Activated CD8-positive, alpha-beta T cell treated with anti-CD3 and anti-CD28 coated beads, Interleukin-2, amount 10 ng/mL, durations not matched to agents 7 days and 5 days (primary cell): ENCODE measurements at places on chromosomes 3 and 15. TPM values are rescaled to one million over a fixed set of nuclear protein-coding genes. Genes with fewer than 3 reads are reported as not detected.
A peak's percentile ranks its signal among the peaks of the same experiment; 100 is the strongest.

The EPHB1 gene
- 1.4 TPM for total RNA-seq

The ARL14 gene
- not detected for total RNA-seq

- peaks cover 6% of the 10 kb centered on the region for H3K27me3 ChIP-seq
- no peak overlapping the region for H3K4me3 ChIP-seq
- no peak for DNase-seq
- H3K27ac ChIP-seq: no peak overlapping the region
- H3K4me1 ChIP-seq: no peaks in the 10 kb centered on the region
- no peaks in the 10 kb centered on the region for H3K36me3 ChIP-seq
Observed at GRCh38 chr3:171815973-171816595, 5.8 kb upstream of the PLD1 start.

- H3K27ac ChIP-seq: no peak overlapping the region
- peaks cover 3% of the 10 kb centered on the region for H3K4me1 ChIP-seq
- no peaks in the 10 kb centered on the region for H3K36me3 ChIP-seq
- no peaks in the 10 kb centered on the region for H3K27me3 ChIP-seq
- H3K4me3 ChIP-seq: no peak overlapping the region
Observed at GRCh38 chr3:143465666-143466065, 346.1 kb downstream of the CHST2 start.

DNA sequence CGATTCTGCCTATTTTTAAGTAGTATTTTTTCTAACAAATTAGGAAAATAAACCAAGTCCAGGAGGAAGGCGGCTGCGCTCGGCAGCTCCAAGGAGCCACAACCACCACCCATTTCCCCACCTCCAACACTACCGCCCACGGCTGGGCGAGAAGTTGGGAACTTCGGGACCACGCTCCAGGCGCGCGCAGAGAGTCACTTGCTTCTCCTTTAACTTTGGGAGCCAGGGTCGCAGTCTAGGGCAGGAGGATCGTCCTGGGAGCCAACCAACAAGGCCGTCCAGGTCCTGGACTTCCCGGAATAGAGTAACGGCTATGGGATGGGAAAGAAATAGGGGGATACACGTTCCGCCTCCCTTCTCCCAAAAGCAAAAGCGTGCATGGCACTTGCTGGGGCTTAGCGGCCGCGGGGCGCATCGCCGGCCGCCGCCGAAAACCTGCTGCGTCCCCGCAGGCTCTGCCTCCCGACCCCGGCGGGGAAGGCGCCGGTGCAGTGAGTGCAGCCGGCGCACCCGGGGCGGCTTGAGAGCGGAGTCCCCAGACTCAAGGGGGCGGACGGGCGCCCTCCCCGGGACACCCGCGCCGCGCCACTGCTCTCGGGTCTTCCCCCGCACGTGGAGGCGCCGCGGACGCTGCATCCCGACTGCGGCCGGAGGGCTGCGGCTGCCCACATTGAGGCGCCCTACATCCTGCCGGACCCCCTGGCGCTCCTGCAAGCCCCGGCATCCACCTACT is 699 bp downstream of the MEGF11 start:
- peak overlapping the region; percentile 48 for H3K4me3 ChIP-seq
- no peak overlapping the region for H3K27ac ChIP-seq
- H3K27me3 ChIP-seq: peaks cover 75% of the 10 kb centered on the region
- peak; percentile 23 for DNase-seq
- H3K36me3 ChIP-seq: peaks cover 3% of the 10 kb centered on the region
- peaks cover 29% of the 10 kb centered on the region for H3K4me1 ChIP-seq

- H3K27me3 ChIP-seq: no peaks in the 10 kb centered on the region
- no peak overlapping the region for H3K4me3 ChIP-seq
- no peaks in the 10 kb centered on the region for H3K4me1 ChIP-seq
- no peak overlapping the region for H3K27ac ChIP-seq
- no peak for DNase-seq
Observed at GRCh38 chr3:161508852-161509477, 12.4 kb downstream of the OTOL1 start.

GRCh38 chr3:27885641-27886040 is 163.5 kb upstream of the EOMES start:
- no peak overlapping the region for H3K27ac ChIP-seq
- no peaks in the 10 kb centered on the region for H3K27me3 ChIP-seq
- H3K36me3 ChIP-seq: no peaks in the 10 kb centered on the region
- H3K4me3 ChIP-seq: no peak overlapping the region
- H3K4me1 ChIP-seq: peaks cover 19% of the 10 kb centered on the region

- no peak for DNase-seq
- no peaks in the 10 kb centered on the region for H3K36me3 ChIP-seq
- H3K4me1 ChIP-seq: peaks cover 9% of the 10 kb centered on the region
- peaks cover 5% of the 10 kb centered on the region for H3K27me3 ChIP-seq
Observed at GRCh38 chr3:156583469-156583868, 28.6 kb upstream of the SSR3 start.

DNA sequence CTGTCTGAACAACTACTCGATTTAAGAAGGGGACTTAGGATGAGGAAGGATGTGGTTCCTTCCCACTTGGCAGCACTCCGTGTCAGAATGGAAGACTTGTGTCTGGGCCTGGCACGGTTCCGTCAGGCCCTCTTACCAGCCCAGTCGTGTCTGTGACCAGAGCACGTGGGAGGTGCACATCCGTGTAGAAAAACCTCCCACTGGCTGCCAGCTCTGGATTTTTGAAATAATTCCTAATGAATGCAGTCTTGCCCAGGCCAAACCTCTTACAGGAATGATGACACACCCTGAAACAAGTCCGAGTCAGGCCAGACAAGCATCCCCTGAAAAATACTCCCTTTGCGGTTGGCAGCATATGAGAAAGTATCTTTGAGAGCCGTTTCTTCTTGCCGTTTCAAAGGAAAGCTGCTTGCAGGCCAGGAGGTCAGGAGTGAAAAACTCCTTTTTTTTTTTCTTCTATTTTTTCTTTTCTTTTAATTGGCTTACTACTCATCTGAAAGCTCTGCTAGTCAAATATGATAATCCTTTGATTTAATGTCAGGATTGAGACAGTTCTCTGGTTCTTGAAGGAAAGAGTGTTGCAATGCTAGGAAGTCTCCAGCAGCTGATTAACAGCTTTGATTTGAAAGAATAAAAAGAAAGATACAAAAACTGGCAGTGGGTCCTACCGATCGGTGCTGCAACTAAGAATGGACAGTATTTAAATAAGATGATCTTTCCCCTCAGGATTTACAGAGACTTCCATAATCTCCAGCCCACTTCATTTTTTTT is 19.8 kb downstream of the IL1RAP start:
- DNase-seq: no peak
- H3K27ac ChIP-seq: no peak overlapping the region
- peaks cover 15% of the 10 kb centered on the region for H3K36me3 ChIP-seq
- H3K4me1 ChIP-seq: peaks cover 5% of the 10 kb centered on the region
- no peaks in the 10 kb centered on the region for H3K27me3 ChIP-seq
- H3K4me3 ChIP-seq: no peak overlapping the region

DNA sequence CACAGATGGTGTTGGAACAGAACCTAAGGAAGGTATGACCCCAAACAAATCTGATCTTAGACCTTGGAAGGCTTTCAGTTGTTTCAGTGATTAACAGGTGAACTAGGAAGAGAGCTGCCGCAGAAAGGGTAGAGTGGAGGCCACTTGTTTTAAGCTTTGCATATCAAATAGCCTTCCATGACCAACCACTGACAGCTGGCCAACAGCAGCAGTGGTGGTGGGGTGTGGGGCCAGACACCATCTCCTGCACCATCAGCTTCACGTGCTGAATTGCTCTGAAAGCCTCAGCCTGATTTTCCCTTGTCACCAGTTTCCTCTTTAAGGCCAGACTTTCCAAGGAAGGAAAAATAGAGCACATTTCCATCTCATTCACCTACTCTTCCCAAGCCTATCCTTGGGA is 16.6 kb upstream of the OSBPL11 start:
- H3K4me1 ChIP-seq: no peaks in the 10 kb centered on the region
- peaks cover 4% of the 10 kb centered on the region for H3K27me3 ChIP-seq
- no peak overlapping the region for H3K27ac ChIP-seq
- H3K4me3 ChIP-seq: no peak overlapping the region
- no peak for DNase-seq
- H3K36me3 ChIP-seq: no peaks in the 10 kb centered on the region

- no peaks in the 10 kb centered on the region for H3K4me1 ChIP-seq
- H3K4me3 ChIP-seq: no peak overlapping the region
- H3K36me3 ChIP-seq: no peaks in the 10 kb centered on the region
Observed at GRCh38 chr3:117600666-117601065, 891.1 kb downstream of the TUSC7 start.

DNA sequence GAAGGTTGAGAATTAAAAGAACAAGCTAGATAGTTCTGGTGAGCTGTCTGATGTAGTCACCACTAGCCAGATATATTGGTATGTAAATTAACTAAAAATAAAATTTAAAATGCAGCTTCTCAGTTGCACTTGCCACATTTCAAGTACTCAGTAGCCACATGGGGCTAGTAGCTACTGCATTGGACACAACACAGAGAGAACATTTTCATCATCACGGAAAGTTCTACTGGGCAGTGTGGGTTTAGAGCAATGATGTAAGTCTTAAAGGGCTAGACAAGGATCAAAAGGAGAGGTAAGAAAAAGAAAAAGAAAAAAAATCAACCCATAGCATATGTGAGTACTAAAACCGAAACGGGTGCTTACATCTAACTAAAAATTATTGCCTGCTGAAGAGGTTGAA is 282.4 kb upstream of the LRRFIP2 start:
- DNase-seq: no peak
- H3K27ac ChIP-seq: no peak overlapping the region
- peaks cover 48% of the 10 kb centered on the region for H3K27me3 ChIP-seq
- no peaks in the 10 kb centered on the region for H3K36me3 ChIP-seq

DNA sequence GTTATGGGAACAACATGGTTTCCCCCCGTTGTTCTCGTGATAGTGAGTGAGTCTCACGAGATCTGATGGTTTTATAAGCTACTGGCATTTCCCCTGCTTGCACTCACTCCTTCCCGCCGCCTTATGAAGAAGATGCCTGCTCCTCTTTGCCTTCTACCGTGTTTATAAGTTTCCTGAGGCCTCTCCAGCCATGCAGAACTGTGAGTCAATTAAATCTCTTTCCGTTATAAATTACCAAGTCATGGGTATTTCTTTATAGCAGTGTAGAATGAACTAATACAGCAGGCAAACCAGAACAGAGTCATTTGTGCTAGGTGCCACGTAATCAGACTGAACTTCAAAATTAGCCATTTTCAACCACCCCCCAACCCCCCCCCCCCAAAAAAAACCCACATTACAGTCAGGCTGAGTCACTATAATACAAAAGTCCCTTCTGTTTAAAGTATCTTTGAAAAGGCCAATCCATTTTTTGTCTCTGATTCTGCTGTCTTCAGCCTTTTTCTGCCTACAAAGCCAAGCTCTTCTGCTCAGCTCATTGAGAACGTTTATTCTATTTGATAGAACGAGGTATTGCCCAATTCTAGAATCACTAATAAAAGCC is 4.1 kb downstream of the OR4F6 start:
- no peak overlapping the region for H3K27ac ChIP-seq
- H3K36me3 ChIP-seq: no peaks in the 10 kb centered on the region
- DNase-seq: no peak
- no peaks in the 10 kb centered on the region for H3K4me1 ChIP-seq
